ENCODE measurements at places on chromosomes 13 and 19. TPM values are rescaled to one million over a fixed set of nuclear protein-coding genes. Genes with fewer than 3 reads are reported as not detected.

GRCh38 chr13:75445717-75446499, 36.1 kb downstream of the TBC1D4 start:
- no peak for DNase-seq

DNA sequence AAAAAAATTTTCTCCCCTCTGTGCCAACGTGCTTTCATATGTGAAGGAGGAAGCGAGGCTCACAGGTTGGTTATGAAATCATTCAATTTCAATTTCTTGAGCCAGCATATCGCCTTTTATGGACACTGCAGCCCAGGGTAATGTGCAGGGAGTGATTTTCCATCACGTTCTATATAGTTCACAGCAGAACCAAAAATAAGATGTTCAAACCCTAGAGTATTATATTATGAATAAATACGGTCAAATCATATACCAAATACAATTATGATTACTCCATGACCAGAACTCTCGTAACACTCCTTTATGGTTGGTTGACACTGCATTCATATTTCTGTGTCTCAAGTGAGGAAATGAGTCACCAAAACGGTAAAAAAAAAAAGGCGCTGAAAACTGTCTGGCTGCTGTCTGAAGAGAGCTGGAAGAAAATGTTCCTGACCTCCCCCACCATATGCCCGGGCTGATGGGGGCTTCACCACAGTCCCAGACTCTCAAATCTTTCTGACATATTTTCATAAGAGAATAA, 75.8 kb upstream of the UBAC2 start:
- no peak for DNase-seq

GRCh38 chr19:4449022-4449638, 8.5 kb downstream of the UBXN6 start:
- DNase-seq = no peak

DNA sequence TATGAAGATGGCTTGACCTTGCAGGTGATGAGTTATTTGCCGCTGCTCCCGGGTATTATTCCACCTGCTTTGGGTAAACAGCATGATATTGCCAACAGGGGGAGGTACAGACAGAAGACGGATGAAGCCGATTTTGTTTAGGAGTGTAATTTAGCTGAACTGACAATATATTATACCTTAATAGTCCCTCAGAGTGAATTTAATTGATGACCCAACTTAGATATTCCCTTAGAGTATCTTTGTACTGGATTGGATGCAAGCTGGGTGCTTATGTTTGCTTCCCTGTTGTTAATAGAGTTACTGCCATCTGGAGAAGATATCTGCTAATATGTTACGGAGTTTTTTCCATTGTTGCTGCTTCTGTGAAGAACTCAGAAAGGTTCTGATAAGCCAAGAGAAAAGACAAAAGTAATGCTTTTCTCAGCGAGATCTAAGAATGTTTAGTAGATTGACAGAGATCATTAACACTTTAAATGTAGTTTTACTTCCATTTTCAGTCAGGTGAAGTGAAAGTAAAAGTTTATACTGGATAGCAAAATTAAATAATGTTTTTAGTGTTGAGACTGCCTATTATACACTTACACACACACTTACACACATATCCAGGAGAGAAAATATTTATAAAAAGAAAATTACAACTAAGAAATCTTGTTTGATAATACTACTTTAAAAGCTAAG, 2220.8 kb upstream of the PCDH20 start:
- DNase-seq = no peak

The PLVAP gene
- 167 TPM for polyA plus RNA-seq

- no peak for DNase-seq
These were observed 275.4 kb downstream of the NALCN start for GRCh38 chr13:101140936-101141335.

GRCh38 chr13:77720988-77721387, 23.5 kb downstream of the SLAIN1 start:
- DNase-seq = no peak

DNA sequence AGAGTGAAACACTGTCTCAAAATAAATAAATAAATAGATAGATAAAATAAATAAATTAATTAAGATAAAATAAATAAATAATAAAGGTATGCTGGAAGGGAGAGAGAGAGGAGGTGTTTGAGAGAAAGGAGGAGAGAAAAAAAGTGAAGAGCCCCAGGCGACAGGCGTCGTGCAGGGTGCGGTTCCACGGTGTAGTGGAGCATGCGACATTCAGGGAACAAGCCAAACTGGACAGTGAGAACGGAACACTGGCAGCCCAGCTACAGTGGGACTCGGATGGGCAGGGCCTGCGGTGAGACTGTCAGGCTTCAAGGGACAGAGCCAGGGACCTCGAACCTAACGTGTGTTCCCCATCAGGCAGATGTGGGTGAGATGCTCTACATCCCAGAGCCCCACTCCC, 9.4 kb downstream of the SULT2B1 start:
- no peak for DNase-seq

DNA sequence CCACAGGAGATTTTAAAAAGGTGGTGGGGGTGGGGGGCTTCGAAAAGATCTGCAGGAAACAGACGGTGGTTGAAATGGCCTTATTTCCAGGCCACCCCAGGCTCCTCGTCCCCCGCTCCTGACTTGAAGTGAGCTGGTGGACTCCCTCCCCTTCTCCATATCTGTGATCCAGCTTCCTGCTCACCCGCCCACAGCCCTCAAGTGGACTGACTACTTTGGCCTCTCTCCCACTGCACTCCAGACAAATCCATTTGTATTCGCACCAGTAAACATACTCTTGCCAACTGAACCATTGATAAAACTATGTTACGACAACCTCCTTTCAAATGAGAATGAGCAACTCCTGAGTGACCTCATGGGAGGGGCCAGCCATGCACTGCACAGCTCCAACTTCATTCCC, 259.5 kb downstream of the COL4A1 start:
- DNase-seq = peak; percentile 60

DNA sequence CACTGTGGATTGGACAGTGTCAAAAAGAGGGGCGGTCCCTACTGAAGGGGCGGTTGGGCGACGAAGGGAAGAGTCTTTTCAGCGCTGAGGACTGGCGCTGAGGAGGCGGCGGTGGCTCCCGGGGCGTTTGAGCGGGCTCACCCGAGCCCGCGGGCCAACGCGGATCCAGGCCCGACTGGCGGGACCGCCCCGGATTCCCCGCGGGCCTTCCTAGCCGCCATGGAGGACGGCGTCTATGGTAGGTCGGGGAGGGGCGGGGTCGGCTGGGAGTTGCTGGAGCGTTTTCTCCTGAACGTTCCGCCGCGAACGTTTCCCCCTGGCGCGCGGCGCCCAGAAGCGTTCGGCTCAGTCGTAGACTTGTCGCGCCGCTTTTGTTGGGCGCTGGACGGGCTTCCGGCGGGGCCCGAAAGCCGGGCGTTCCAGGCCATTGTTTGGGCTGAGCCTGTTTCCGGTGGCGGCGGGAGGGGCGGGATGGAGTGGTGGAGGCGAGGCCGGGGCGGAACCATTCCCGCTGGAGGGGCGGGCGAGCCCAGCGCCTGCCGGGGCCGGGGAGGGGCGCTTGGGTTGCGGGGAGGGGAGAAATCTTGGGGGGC, at the start of gene CYTH2:
TSS of gene CYTH2 (plus strand) at position 81 of the 593 bp plus-strand sequence. CDS start at position 220, 139 bp downstream.
- DNase-seq = peak; percentile 75

- DNase-seq = no peak
These were observed 22.5 kb upstream of the ZNRF4 start for GRCh38 chr19:5432687-5433086.

GRCh38 chr19:35013041-35013819, 13.1 kb downstream of the GRAMD1A start:
- DNase-seq = peak; percentile 52

- no peak for DNase-seq
These were observed 526 bp downstream of the NFIX start for GRCh38 chr19:12995596-12996405.

GRCh38 chr13:39159846-39160370, 121.7 kb downstream of the NHLRC3 start:
- DNase-seq = no peak

DNA sequence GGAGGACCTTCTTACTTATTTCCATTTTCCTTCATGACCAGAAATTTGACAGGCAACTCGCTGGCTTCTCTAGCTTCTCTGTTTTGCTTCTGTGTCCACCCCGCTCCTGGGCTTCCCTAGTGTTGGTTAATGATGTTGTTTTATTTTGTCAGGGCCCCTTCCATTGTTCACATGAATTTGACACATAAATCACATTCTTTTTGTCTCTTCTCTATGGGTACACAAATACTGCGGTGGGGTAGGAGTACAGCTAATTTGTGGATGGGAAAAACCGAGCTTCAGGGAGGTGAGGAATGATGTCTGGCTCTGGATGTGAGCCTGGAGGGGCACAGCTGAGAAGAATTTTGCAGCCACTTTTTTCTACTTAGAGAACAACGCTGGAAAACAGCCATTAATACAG, 199.8 kb downstream of the DNAJC15 start:
- DNase-seq = no peak

The CCL25 gene
- polyA plus RNA-seq = 0.44 TPM

GRCh38 chr19:13866463-13867046, 10.4 kb upstream of the NANOS3 start:
- DNase-seq = no peak

DNA sequence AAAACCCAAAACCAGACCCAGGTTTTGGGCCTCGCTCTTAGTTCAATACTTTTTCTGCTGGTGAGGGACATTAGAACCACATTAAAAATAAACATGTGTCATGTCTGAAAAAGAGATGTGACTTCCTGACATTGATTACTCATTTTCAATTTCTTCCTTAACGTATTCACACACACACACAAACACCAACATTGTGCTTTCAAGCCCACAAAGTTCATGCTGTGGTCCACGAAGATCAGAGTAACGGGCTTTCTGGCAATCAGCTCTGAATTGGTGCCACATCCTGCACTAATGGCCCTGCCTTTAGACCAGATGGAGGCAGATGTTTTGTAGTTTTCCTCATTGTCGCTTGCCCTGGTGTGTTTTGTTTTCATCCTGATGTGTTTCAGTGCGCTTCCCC, 47.9 kb upstream of the POMP start:
- no peak for DNase-seq

DNA sequence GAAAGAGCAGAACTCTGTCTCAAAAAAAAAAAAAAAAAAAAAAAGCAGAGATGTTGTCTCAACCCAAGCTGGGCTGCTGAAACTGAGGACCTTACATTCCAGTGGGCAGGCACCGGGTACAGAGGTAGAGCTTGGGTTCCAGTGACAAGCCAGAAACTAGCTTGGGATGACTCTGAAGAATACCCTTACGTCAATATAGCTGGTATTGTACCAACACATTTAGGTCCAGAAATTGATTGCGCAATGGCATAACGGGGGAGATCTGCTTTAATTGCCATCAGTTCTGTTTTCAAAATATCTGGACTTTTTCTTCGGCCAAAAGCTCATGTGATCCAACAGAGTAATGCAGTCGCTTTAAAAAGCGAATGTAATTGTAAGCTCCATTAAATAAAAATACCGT, 103.1 kb upstream of the UBL3 start:
- DNase-seq = no peak

GRCh38 chr13:47647001-47647400, 354.1 kb downstream of the SUCLA2 start:
- no peak for DNase-seq

GRCh38 chr19:1106841-1107660, 3.3 kb downstream of the GPX4 start:
- no peak for DNase-seq

GRCh38 chr13:31803311-31803710, 64.0 kb downstream of the RXFP2 start:
- DNase-seq = no peak

- DNase-seq = no peak
These were observed 5.5 kb downstream of the SSC5D start for GRCh38 chr19:55493645-55494171.

- no peak for DNase-seq
These were observed 51.8 kb downstream of the MLLT1 start for GRCh38 chr19:6227936-6228325.

The TMEM255B gene
- polyA plus RNA-seq = 9.5 TPM

DNA sequence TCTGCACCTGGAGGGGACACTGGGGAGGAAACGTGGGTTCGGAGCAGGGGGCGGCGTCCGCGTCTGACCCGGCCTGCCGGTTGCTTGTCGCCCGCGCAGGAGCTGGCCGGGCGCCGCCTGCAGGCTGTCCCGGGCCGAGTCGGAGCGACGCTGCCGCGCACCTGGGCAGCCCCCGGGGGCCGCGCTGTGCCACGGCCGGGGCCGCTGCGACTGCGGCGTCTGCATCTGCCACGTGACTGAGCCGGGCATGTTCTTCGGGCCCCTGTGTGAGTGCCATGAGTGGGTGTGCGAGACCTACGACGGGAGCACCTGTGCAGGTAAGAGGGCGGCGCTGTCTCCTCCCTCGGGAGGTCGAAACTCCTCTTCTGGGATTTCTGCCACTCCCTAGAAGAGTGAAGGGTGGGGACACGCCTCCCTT, 1.3 kb downstream of the ITGBL1 start:
- no peak for DNase-seq

DNA sequence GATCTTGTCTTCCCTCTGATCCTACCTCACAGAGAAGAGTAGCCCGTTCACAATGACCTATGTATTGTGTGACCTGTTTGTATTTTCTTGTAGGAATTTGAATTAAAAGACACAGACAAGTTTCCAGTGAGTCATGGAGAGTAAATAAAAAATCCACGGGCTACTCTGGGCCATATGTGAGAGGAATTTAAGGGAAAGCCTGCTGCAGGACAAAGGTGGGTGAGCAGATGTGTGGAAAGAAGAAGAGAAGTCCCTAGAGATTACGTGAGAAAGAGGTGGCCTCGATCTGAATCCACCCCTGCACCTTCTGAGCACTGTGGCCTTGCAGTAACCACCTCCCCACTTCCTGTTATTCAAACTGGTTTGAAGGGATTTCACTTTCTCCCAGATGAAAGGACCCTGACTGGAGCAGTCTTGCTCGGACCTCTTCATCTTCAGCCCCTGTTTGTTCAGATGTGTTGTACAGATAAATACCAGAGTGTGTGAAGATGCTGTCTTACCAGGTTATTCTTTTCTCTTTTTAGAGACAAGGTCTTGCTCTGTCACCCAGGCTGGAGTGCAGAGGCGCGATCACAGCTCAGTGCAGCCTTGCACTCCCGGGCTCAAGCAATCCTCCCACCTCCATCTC, 205.4 kb downstream of the PDS5B start:
- no peak for DNase-seq

- no peak for DNase-seq
These were observed 14.5 kb downstream of the NLRP12 start for GRCh38 chr19:53809518-53810186.

The MRPL54 gene
- 48.6 TPM for polyA plus RNA-seq

The ZNF100 gene
- polyA plus RNA-seq = 16.4 TPM

The COMP gene
- 0.10 TPM for polyA plus RNA-seq

DNA sequence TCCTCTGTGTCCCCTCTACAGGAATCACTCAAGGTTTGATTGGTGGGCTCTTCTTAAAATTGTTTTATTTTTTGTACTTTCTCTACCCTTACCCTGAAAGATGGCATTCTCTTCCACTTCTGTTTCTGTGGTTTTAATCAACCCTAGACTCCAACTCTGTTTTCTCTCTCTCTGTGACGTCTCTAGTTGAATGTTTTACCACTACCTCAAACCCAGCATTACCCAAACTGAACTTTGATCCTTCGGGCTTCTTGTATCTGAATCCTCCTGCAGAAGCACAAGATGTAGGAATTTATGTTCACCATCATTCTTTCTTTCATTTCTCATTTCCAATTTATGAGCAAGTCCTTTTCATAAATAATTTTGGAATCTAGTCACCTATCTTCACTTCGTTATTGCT, 39.9 kb downstream of the PCCA start:
- DNase-seq = no peak

GRCh38 chr13:49400755-49401659, 42.9 kb downstream of the CAB39L start:
- DNase-seq = peak; percentile 33

The VSTM1 gene
- polyA plus RNA-seq = 0.38 TPM

The ZNF329 gene
- 22.0 TPM for polyA plus RNA-seq
